ENCODE measurements at places on chromosomes 1 and 21.

DNA sequence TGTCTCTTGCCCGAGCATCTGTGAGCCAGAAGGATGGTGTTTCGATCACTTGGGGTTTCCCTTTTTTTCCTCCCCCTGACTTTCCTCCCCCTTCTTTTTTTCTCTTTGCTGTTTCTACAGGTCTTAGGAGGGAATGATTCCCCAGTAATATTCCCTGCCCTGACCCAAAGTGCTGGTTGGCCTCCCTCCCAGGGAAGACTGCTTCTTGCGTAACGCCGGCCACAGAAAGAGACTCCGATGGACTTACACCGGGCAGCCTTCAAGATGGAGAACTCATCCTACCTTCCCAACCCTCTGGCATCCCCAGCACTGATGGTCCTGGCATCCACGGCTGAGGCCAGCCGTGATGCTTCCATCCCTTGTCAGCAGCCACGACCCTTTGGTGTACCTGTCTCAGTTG is 6.8 kb downstream of the RNF220 start:
- no peak for DNase-seq

DNA sequence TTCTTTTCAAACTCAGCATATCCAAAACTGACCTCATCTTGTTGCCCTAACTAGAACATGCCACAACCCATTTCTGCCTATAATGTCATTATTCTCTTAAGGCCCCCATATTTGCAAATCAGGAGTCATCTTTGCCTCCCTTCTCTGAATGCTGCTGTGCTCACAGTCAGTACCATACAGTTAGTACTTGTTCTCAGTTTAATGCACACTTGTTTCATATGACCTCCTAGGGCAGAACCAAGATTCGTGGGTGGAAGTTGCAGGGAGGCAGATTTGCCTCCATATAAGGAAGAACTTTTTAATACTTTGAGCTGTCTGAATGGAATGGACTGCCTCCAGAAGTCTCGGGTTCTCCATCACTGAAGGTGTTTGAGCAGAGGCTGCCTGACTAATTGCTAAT is 9.2 kb downstream of the CAP1 start:
- DNase-seq, result no peak

GRCh38 chr1:176058686-176059085 is 148.4 kb downstream of the COP1 start:
- no peak for DNase-seq

DNA sequence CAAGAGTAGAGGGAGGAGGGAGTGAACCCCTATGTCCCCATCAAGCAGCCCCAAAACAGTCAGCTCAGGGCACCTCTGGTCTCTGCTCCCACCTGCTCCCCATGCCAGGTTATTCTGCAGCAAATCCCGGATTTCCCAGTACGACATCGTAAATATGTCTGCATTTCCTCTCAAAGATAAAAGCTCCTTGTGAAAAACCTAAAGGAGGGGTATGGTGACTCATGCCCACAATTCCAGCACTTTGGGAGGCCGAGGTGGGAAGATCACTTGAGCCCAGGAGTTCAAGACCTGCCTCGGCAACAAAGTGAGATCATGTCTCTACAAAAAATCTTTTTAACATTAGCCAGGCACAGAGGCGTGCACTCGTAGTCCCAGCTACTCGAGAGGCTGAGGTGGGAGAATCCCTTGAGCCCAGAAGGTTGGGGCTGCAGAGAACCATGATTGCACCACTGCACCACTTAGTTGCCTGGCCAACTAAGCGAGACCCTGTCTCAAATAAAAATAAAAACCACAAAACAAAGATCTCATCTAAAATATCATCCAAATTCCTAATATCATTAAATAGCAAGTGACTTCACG is 7.1 kb downstream of the ACOT7 start:
- no peak for DNase-seq

DNA sequence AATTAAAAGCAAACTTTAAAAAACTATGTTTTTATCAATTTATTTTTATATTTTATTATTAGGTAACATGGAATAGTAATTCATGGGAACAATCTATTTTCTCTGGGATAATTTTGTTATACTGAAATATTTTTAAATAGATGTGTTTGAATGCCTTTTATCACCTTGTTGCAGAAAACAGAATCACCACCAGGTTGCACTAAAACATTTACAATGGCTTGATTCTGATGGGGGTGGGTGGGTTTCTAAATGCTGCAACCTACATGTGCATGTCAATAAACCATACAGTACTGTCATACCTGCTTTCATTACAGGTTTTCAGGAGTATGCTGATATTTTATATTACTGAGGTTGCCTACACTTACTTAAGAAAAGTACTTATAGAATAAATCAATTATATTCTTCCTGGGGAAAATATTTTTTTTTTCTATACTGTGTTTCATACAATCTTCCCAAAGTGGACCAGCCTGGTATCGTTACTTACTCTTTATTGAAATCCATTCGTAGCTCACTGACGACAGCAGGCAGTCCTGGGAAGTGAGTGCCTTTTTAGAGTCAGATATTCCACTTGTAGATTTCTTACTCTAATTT is 132.8 kb downstream of the PTPRC start:
- DNase-seq, result no peak

DNA sequence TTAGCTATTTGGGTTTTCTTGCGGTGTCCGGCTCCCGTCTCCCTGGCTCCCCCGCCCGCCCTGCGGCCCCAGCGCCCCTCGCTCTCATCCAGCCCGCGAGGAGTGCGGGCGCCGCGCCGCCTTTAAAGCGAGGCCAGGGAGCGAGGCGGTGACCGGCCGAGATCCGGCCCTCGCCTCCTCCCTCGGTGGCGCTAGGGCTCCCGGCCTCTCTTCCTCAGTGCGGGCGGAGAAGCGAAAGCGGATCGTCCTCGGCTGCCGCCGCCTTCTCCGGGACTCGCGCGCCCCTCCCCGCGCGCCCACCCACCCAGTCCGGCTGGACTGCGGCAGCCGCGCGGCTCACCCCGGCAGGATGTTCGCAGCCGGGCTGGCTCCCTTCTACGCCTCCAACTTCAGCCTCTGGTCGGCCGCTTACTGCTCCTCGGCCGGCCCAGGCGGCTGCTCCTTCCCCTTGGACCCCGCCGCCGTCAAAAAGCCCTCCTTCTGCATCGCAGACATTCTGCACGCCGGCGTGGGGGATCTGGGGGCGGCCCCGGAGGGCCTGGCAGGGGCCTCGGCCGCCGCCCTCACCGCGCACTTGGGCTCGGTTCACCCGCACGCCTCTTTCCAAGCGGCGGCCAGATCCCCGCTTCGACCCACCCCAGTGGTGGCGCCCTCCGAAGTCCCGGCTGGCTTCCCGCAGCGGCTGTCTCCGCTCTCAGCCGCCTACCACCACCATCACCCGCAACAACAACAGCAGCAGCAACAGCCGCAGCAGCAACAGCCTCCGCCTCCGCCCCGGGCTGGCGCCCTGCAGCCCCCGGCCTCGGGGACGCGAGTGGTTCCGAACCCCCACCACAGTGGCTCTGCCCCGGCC is 492 bp downstream of the HLX start:
- no peak for DNase-seq

- DNase-seq, result no peak
Measured at GRCh38 chr1:169144941-169145626, 38.6 kb downstream of the ATP1B1 start.

GRCh38 chr1:232381394-232382100 is 248.4 kb downstream of the SIPA1L2 start:
- DNase-seq, result no peak

DNA sequence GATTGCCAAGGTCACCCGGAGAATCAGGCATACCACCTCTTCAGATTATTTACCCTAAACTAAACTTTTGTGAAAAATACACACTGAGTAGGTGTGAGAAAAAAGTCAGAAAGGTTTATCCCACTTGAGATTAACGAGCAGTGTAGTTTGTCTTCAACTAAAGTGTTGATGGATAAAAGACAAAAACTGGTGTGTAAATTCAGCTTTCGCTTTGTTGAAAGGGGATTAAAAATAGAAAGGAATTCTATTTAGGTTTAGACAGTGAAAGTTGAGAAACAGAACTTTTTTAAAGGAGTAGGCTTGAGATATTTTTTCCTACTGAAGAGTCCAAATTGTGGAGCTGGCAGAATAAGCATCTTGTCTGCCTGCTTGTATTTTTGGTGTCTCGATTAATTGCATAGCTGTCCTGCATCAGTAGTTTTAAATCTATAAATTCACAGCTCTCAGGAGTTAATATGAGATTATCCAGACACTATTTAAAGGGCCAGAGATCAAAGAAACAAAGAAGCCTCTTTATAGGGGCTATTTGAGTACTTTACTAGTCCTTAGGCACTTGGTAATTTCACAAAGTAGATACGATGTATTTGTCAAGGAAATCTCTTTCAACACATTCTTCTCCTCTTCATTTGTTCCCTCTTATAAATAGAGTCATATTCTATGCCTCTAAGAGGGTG is 46.7 kb upstream of the RABGAP1L start:
- DNase-seq, result no peak
